ENCODE measurements at places on chromosomes 6 and 20. TPM values are rescaled to one million over a fixed set of nuclear protein-coding genes. Genes with fewer than 3 reads are reported as not detected.

GRCh38 chr6:85126485-85127167, 323.3 kb upstream of the NT5E start:
- no peaks in the 10 kb centered on the region for H3K27me3 ChIP-seq
- H3K27ac ChIP-seq, result no peak overlapping the region
- no peaks in the 10 kb centered on the region for H3K4me1 ChIP-seq

- DNase-seq, result no peak
- H3K27me3 ChIP-seq, result peaks cover 17% of the 10 kb centered on the region
- H3K27ac ChIP-seq, result no peak overlapping the region
Measured at GRCh38 chr20:50356525-50356885, 153.7 kb upstream of the PTPN1 start.

DNA sequence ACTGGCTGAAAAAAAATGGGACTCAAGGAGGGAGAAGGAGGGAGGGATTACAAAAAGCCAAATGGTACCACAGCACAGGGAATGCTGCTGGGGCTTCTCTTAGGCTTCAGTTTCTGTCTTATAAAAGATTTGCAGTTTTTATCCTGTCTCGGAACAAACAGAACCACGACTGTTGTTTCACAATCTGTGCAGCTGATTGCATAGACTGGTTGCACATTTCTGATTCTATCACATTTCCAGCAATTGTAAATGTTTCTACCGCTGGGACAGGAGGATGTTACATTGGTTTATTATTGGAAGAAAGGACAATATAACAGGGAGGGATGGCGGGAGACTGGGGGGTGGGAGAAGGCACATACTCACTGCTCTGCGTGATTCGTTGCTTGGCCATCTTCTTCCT, 73.5 kb upstream of the ARID1B start:
- H3K4me1 ChIP-seq, result peaks cover 59% of the 10 kb centered on the region
- H3K27me3 ChIP-seq, result no peaks in the 10 kb centered on the region
- no peak overlapping the region for H3K4me3 ChIP-seq
- DNase-seq, result no peak
- H3K36me3 ChIP-seq, result no peaks in the 10 kb centered on the region

Gene BFSP1
- polyA plus RNA-seq, result not detected

- peak overlapping the region; percentile 95 for H3K27ac ChIP-seq
- peaks cover 10% of the 10 kb centered on the region for H3K4me1 ChIP-seq
- no peaks in the 10 kb centered on the region for H3K27me3 ChIP-seq
- no peak for DNase-seq
- H3K4me3 ChIP-seq, result peak overlapping the region; percentile 89
- H3K36me3 ChIP-seq, result peaks cover 16% of the 10 kb centered on the region
Measured at GRCh38 chr20:44601801-44602204, 19.4 kb downstream of the PKIG start.

Gene HLA-DRB1
- 4,272 TPM for polyA plus RNA-seq

DNA sequence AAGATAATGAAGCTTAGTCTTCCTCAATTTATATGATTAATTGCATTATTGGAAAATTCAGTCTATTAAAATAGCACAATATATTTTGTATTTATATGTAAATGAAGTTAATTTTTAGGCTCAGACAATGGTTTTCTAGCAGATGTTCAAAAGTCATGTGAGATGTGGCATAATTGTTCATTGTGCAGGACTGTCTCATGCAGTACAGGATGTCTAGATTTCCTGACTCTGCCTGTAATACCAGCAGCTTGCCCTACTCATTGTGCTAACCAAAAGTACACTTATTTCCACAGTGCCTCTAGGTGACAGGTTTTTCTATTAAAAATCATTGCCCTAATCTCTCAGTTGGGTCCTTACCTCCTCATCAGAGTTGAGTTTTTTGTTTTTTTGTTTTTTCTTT, 12.4 kb downstream of the RALGAPB start:
- no peaks in the 10 kb centered on the region for H3K27me3 ChIP-seq
- DNase-seq, result no peak
- H3K4me3 ChIP-seq, result no peak overlapping the region

GRCh38 chr6:36301781-36302180, 31.9 kb downstream of the PNPLA1 start:
- H3K27ac ChIP-seq, result no peak overlapping the region
- peaks cover 9% of the 10 kb centered on the region for H3K4me1 ChIP-seq
- no peak for DNase-seq
- H3K27me3 ChIP-seq, result peaks cover 31% of the 10 kb centered on the region

- H3K27me3 ChIP-seq, result peaks cover 11% of the 10 kb centered on the region
- H3K4me1 ChIP-seq, result peaks cover 23% of the 10 kb centered on the region
- DNase-seq, result peak; percentile 63
- H3K36me3 ChIP-seq, result peaks cover 16% of the 10 kb centered on the region
- peak overlapping the region; percentile 93 for H3K4me3 ChIP-seq
Measured at GRCh38 chr20:43458422-43458924, 777 bp downstream of the SRSF6 start.

DNA sequence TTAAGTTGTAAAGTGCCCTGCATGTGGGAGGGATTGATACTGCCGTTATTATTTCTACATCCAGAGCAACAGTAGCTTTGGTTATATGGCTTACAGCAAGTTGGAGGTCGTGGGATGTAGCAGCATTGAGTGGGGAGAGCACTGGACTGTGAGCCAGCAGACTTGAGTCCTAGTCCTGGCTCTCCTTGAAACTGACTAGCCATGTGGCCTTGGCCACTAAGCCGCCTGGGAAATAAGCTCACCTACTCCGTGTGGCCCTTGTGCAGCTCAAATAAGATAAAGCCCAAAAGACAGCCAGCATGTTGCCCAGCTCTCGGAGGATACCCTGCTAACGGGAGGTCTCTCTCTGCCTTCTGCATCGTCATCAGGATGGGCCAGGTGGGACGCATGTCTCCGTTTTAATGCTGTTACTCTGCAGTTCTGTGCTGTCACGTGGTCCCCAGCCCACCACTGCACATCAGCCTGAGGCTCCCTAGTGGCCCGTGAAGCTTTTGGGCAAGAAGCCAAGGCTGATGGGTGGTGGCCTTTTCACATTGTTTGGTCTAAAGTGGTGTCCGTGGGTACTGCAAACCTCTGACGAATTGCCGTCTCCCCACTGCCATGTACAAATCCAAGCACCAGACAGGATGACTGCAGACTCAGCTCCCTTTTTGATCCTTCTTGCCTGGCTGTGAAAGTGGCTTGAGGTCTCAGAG, 7.9 kb downstream of the EPB41L1 start:
- H3K36me3 ChIP-seq, result no peaks in the 10 kb centered on the region
- peaks cover 13% of the 10 kb centered on the region for H3K27me3 ChIP-seq
- DNase-seq, result no peak
- no peaks in the 10 kb centered on the region for H3K4me1 ChIP-seq
- H3K27ac ChIP-seq, result no peak overlapping the region
- no peak overlapping the region for H3K4me3 ChIP-seq

DNA sequence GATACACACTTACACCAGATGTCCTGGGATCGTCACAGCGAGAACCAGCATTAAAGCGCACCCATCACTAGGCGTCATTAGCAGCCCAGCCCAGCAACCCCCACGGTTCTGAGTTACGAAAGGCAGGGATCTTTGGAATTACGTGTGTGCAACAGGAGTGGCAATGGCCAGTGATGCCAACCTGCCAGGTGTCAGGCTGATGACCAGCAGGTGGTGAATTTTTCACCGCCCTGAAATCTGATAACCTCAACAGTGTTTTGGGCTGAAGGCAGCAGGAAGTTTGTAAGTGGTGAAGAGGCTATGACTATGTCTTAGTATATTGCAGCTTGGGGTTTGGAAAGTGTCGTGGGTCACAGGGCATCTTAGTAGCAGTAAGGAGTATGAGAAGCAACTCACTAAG, 166.1 kb downstream of the TMEM242 start:
- H3K27me3 ChIP-seq, result no peaks in the 10 kb centered on the region
- peaks cover 40% of the 10 kb centered on the region for H3K36me3 ChIP-seq
- no peak for DNase-seq
- H3K4me1 ChIP-seq, result peaks cover 5% of the 10 kb centered on the region
- no peak overlapping the region for H3K27ac ChIP-seq

- no peaks in the 10 kb centered on the region for H3K4me1 ChIP-seq
- DNase-seq, result no peak
- no peak overlapping the region for H3K27ac ChIP-seq
Measured at GRCh38 chr20:54350415-54350814, 125.0 kb upstream of the DOK5 start.

DNA sequence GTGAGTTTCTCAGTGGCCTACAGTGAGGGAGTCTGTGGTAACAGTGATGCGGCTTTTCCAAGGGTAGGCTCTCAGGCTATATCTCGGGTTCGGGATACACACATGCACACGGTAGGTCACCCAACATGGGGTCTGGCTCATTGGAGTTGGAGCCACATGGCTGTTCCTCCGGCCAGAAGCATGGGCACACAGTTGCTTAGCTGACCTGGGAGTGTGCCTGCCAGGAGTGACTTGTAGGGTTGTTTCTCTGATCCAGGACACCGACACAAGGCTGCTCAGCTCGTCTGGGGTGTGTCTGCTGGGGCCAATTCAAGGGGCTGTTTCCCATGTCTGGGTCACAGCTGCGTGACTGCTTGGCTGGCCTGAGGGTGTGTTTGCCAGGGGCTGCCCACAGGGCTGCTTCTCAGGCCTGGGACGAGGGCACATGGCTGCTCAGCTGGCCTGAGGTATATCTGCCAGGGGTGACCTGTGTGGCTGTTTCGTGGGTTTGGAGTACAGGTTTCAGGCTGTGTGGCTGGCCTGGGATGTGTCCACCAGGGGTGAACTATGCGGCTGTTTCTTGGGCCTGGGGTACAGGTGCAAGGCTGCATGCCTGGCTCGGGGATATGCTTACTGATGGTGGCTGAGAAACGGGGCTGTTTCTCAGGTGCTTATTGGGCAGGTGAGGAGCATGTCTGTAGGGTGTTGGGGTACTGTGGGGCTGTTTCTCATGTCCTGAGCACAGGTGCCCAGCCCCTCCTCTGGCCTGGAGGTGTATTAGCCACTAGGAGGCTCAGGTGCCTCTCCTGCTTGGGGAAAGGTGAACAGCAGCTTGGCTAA, 15.2 kb downstream of the KIF25 start:
- no peaks in the 10 kb centered on the region for H3K4me1 ChIP-seq
- H3K27ac ChIP-seq, result no peak overlapping the region
- DNase-seq, result no peak
- peaks cover 23% of the 10 kb centered on the region for H3K36me3 ChIP-seq

Gene CYP21A2
- polyA plus RNA-seq, result not detected

- no peak overlapping the region for H3K27ac ChIP-seq
- H3K36me3 ChIP-seq, result no peaks in the 10 kb centered on the region
- no peak for DNase-seq
Measured at GRCh38 chr6:47678739-47679138, 19.6 kb upstream of the ADGRF4 start.

DNA sequence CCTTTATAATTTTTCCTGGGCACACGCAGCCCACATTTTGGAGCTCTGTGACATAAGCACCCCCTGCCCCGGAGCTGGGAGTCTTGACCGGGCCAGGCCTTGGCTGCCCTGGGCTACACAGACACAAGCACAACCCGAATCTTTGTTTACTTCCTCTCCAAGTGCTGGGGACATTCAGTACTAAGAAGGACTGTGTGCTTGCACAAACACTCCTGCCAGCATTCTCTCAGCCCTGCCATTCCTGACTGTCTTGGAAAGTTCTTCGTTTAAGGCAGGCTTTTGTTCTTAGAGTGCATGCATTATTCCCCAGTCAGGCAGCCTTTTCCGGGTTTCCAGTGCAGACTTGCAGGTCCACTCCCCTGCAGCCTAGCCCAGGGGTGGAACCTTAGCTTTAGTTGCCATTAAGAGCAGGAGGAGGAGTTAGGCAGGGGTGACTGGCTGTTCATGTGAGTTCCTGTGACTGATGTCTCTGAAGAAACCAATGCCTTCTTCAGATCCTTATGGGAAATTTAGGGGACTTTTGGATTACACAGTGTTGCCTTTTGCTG, 28.6 kb downstream of the FOXO3 start:
- H3K4me3 ChIP-seq, result peak overlapping the region; percentile 11
- peak overlapping the region; percentile 63 for H3K27ac ChIP-seq
- H3K36me3 ChIP-seq, result no peaks in the 10 kb centered on the region
- H3K4me1 ChIP-seq, result peaks cover 58% of the 10 kb centered on the region

DNA sequence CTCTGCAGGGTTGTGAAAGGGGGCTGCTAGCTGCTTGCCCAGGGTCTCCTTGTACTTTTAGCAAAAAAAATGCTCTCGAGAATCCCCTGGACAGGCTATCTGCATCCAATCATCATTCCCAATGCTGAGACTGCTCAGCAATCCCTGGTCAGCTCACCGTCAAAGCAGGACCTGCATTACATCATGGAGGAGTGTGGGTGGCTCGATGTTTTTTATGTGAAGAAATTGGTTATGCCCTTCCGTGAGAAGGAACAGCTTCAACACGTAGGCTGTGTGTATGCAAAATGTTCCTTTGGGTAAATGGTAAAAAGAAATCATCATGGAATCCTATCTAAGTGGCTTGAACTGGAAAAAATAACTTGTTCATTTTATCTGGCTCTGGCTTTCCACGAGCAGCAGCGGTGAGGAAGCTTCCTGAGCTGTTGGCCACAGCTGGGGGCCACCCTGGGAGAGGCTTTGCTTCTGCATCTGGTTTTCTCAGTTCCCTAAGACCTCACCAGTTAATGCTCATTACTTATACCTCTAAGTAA, 111.4 kb downstream of the FYN start:
- peak; percentile 38 for DNase-seq
- H3K27ac ChIP-seq, result peak overlapping the region; percentile 39
- peaks cover 83% of the 10 kb centered on the region for H3K4me1 ChIP-seq
- no peaks in the 10 kb centered on the region for H3K27me3 ChIP-seq
- H3K36me3 ChIP-seq, result peaks cover 12% of the 10 kb centered on the region

Gene IL17A
- not detected for polyA plus RNA-seq

Gene TMEM239
- polyA plus RNA-seq, result not detected

Gene POPDC3
- polyA plus RNA-seq, result not detected

DNA sequence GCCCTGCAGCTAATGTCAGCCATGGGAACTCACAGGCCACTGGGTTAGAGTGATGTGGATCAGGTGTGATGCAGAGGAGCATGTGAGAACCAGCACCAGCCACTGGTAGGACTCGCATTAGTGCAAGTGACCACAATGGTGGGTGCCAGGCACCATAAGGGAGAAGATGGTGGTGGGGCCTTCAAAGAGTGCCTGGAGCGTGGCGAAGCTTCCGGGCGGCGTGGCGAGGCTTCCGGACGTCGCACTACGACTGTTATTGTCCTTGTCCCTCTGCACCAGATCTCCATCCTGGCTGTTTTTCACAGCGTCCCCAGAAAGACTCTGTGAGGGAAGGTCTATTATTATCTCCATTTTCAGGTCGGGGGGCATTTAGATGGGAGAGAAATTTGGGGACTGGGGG, 43.9 kb downstream of the C20orf203 start:
- no peak overlapping the region for H3K27ac ChIP-seq
- DNase-seq, result no peak
- H3K4me1 ChIP-seq, result peaks cover 13% of the 10 kb centered on the region
- no peak overlapping the region for H3K4me3 ChIP-seq

GRCh38 chr6:131231103-131231502, 95.8 kb downstream of the AKAP7 start:
- peaks cover 6% of the 10 kb centered on the region for H3K4me1 ChIP-seq
- no peaks in the 10 kb centered on the region for H3K36me3 ChIP-seq
- H3K27me3 ChIP-seq, result no peaks in the 10 kb centered on the region
- H3K4me3 ChIP-seq, result no peak overlapping the region
- H3K27ac ChIP-seq, result no peak overlapping the region

Data from naive B cell (primary cell).